ENCODE measurements at places on chromosomes 3 and 15.

DNA sequence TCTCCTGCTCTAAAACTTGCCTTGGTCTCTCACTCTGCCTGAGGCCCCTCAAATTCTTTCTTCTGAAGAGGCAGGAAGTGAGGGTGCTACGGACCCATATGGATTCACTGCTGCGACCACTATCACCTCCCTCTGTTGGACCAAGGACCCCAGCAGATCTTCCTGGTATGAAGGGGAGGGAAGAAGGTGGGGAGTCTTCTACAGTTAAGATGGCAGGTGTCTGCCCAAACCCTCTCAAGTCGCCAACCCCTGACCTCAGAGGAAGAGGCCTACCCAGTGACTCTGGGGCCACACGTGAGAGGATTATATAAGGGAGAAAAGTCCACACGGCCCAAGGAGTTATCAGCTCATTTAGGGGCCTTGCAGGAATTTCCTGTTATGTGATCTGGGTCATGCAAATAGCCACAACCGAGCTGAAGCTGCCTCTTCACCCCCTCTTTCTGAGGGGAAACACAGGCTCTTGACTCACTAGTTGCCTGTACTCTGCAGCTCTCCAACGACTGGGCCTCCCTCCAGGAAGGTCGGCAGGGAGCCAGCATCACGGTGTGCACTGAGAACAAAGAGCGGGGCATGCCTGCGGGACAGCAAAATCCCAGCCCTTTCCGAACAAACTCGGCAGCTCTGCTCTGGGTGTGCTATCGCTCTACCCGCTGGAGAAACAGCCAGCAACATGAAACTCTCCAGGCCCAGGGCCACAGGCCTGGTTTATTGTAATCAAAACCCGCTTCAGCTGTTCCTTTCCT lies 116.0 kb downstream of the XXYLT1 start:
- DNase-seq = no peak

DNA sequence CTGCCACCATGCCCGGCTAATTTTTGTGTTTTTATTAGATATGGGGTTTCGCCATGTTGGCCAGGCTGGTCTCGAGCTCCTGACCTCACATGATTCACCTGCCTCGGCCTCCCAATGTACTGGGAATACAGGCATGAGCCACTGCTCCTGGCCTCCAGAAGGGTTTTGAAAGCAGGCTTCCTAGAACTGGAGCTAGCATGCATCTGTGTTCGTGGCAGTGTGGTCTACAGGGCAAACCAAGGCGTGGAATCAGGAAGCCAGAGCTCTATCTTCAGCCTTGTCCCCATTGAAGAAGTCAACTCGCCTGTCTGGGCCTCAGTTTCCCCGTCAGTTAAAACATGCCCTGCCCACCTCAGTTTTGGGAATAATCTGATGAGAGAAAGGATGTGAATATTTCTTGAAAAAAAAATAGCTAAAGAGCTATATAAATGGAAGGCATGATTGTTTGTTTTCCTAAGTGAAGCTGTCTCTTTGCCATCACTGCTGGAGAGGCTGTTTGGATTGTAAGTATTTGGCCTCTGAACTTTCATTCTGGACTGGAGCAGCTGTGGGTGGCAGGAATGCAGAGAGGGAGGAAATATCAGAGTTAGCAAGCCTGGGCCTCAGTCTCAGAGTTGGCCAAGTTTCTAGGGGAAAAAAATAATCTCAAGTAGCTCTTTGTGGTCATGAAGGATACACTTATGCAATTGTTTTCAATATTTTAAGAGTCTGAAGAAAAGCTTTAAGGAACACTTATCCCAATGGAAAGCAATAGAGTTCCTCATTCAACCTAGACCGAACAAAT lies 36.5 kb upstream of the UACA start:
- no peak for DNase-seq

DNA sequence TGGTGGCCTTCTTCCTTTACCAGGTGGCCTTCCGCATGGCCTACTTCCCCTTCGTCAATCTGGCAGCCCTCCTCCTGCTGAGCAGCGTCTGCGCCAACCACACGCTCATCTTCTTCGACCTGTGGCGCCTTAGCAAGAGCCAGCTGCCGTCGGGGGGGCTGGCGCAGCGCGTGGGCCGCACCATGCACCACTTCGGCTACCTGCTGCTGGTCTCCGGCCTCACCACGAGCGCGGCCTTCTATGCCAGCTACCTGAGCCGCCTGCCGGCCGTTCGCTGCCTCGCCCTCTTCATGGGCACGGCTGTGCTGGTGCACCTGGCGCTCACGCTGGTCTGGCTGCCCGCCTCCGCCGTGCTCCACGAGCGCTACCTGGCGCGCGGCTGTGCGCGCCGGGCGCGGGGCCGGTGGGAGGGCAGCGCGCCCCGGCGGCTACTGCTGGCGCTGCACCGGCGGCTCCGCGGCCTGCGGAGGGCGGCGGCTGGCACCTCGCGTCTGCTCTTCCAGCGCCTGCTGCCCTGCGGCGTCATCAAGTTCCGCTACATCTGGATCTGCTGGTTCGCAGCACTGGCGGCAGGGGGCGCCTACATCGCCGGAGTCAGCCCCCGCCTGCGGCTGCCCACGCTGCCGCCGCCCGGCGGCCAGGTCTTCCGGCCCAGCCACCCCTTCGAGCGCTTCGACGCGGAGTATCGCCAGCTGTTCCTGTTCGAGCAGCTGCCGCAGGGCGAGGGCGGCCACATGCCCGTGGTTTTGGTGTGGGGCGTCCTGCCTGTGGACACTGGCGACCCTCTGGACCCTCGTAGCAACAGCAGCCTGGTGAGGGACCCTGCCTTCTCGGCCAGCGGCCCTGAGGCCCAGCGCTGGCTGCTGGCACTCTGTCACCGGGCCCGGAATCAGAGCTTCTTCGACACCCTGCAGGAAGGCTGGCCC lies 9.9 kb downstream of the DISP2 start:
- peak; percentile 68 for DNase-seq

GRCh38 chr15:65690778-65691177 lies 69.0 kb downstream of the SLC24A1 start:
- no peak for DNase-seq

GRCh38 chr15:71349736-71350526 lies 234.7 kb downstream of the THSD4 start:
- no peak for DNase-seq

DNA sequence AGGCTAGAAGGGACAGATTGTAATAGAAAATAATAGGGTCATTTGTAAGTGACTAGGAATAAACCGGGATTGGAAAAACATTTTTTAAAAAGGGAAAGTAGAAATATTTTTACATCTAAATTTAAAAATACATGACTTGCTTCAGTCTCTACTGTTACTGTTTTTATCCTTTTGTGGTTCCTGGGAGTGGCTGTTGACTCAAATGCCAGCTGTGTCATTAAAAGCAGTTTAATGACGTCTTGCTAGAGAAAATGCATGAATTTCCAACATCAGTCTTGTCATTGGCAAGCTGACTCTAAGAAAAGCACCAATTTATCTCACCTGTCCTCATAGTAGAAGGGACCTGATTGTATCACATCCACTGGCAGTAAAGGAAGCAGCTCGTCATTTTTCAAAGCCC lies 16.7 kb upstream of the LCMT2 start:
- no peak for DNase-seq

GRCh38 chr3:46607603-46608028 lies 4.7 kb upstream of the FAM240A start:
- no peak for DNase-seq

DNA sequence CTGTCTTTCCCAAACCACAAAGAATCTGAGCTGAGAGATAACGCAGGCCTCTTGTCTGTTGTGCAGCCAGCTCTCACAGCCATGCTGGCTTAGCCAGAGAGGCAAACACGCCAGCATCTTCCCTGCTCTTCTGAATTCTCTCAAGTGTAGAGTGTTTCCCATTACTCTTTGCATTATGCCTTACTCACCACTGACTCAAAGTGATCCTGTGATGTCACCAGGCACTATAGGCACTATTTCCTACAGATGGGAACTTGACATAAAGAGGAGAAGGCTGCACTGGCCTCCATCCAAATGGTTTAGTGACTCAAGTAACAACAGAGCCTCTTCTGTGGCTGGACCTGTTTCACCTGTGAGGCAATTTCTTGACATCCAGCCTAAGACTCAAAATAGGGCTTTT lies 44.4 kb downstream of the PDZRN3 start:
- DNase-seq = no peak

- no peak for DNase-seq
Measured at GRCh38 chr3:171970301-171970788, 69.0 kb upstream of the FNDC3B start.

GRCh38 chr3:155423526-155424322 lies 130.2 kb upstream of the STRIT1 start:
- DNase-seq = no peak

DNA sequence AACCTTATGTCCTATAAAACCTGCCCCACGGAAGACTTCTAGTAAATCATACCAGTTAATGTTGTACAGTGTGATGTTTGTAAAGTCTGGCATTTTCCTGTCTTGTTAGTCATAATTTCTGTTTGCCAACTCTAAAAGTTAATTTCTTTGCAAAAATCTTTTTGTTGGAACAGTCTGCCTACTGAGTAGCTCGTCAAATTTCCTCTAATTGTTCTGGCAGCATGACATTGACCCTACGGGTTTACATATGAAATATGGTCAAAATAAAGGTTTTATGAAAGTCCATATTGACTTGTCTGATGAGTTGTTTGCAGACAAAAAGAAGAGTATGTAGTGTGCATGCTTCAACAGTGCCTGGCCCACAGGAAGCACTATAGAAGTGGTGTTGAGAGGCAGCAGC lies 79.8 kb upstream of the SOX2 start:
- no peak for DNase-seq

- DNase-seq = no peak
Measured at GRCh38 chr3:64187065-64187959, 38.0 kb downstream of the PRICKLE2 start.

- no peak for DNase-seq
Measured at GRCh38 chr3:80769683-80770082, 991.8 kb downstream of the GBE1 start.

GRCh38 chr15:90774731-90775514 lies 57.8 kb downstream of the BLM start:
- no peak for DNase-seq

DNA sequence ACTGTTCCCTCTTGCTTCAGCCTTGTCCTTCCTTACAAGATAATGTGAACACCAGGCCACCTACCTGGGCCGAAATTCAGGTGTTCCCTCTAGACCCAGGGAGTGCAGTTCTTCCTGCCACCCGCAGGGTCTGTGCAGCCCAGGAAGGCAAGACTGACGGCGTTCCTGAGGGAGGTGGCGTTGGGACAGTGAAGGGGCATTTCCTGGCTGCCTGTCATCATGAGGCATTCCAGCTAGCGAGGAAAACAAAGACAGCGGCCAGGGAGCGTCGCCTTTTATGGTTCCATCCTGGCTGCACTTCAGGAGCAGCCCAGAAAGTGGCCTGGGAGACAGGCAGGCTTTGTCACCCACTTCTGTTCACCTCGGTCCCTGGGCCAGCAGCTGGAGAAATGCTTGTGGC lies 84.8 kb upstream of the WNT5A start:
- no peak for DNase-seq

- DNase-seq = no peak
Measured at GRCh38 chr3:146314871-146315270, 64.0 kb upstream of the PLSCR4 start.

GRCh38 chr3:76754247-76754646 lies 285.7 kb upstream of the ROBO2 start:
- no peak for DNase-seq

GRCh38 chr3:191290311-191291025 lies 38.7 kb upstream of the CCDC50 start:
- no peak for DNase-seq

- no peak for DNase-seq
Measured at GRCh38 chr3:61681636-61682035, 120.3 kb downstream of the PTPRG start.

- DNase-seq = no peak
Measured at GRCh38 chr15:99176757-99177156, 71.9 kb downstream of the SYNM start.

- no peak for DNase-seq
Measured at GRCh38 chr15:86165265-86166211, 85.9 kb downstream of the AGBL1 start.

DNA sequence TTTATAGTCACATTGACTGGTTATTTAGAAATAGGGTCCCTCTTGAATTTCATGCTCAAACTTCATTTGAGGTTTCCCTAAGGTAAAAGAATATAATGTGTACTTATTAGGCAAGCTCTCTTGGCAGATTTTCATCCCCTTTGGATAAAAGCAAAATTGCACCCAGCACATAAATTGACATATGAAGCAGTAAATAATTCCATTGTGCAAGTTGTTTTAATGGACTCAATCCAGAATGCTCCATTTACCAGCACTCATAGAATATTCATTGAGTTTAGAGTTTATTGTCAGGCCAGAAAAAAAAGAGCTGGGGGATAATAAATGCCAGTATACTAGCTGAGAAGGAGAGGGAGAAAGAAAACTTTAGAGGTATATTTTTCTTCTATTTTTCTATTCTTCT lies 136.8 kb downstream of the TPRG1 start:
- no peak for DNase-seq

GRCh38 chr3:172219750-172220149 lies 180.4 kb downstream of the FNDC3B start:
- DNase-seq = no peak

- DNase-seq = no peak
Measured at GRCh38 chr3:116165641-116166040, 279.6 kb downstream of the LSAMP start.

DNA sequence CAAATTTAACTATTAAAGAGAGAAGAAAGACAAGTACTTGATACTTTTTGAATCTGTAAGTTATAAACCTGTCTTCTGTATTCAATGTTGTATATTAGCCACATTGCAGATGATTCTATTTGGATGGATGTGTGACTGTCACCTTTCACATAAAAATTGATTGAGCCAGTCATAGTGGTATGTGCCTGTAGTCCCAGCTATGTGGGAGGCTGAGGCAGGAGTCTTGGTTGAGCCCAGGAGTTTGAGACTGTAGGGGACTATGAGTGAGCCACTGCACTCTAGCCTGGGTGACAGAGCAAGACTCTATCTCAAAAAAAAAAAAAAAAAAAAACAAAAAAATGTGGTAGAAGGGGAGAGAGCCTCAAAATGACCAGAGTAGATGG lies 12.3 kb downstream of the CACNA1D start:
- DNase-seq = no peak

DNA sequence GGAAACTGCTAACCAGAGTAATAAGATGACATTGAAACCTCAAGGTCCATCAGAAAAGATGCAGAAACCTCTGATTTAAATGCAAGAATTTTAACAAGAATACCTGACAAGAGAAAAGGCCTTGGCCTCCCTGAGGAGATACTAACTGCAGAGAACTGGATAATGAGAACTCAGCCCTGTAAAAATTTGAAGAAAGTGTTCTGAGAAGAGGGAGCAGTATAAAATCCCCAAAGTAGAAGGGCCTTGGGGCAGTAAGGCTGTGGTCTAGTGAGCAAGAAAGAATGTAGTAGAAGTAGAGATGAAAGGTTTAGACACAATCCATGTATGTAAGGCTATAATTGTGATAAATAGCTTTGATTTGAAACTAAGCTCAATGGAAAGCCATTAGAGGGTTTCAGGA lies 394.1 kb downstream of the ZBBX start:
- no peak for DNase-seq
